ENCODE measurements at places on chromosomes 11 and 22. TPM values are rescaled to one million over a fixed set of nuclear protein-coding genes. Genes with fewer than 3 reads are reported as not detected.

Gene CDC42BPG
- total RNA-seq, result 23.5 TPM

Gene VPS51
- total RNA-seq, result 128 TPM

Gene AMPD3
- 20.8 TPM for total RNA-seq

Gene RAB36
- total RNA-seq, result 11.2 TPM

Gene HTR3B
- total RNA-seq, result not detected

Gene CCDC117
- total RNA-seq, result 29.2 TPM

Gene LRRC4C
- total RNA-seq, result 5.3 TPM

Gene ADAMTS15
- total RNA-seq, result 22.9 TPM

Gene LRRC10B
- 9.2 TPM for total RNA-seq

Gene CLMP
- total RNA-seq, result 22.9 TPM

Gene TMEM191B
- total RNA-seq, result not detected

DNA sequence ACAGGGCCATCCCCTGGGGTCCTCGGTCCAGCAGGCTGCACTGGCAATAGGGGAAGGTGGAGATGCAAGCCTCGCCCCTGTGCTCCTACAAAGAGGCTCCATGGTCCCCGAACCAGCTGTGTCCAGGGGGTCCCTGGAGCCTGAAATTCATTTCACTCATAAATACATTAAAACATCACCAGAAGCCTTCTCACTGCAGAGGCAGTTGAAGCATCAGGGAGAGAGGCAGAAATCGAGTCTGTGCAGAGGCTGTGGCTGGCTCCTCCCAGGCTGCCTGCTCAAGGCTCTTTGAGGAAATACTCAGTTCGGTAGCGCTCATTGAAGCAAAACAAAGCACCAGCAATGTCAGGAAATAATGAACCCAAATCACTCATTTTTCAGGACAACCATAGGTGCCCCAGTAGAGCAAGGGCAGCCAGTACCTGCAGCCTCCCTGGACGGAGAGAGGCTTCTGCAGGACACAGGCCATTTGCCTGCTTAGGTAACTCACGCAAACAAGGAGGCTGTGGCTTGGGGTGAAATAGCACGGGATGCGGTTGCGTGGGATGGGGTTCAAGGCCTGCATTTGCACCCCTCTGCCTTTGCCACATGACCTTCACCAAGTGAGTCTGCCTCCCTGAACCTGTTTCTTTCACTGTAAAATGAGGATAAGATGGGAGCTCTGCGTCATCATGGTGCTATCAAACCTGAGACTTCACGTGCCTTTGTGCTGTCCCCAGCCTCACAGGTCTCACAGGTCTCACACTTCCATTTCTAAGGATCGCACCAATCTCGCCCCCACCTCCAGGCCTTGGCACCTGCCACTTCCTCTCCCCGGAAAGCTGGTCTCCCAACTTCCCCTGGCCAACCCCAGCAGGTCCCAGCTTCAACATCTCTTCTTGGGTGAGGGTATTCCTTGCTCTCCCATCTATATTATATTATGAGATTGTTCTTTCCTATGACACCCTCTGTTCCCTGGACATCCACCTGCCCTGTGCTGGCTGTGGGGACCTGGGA, 84.3 kb upstream of the SHISAL1 start:
- no peaks in the 10 kb centered on the region for H3K27me3 ChIP-seq
- H3K4me1 ChIP-seq, result peaks cover 13% of the 10 kb centered on the region
- H3K27ac ChIP-seq, result no peak overlapping the region
- no peak for DNase-seq
- H3K4me3 ChIP-seq, result no peak overlapping the region

DNA sequence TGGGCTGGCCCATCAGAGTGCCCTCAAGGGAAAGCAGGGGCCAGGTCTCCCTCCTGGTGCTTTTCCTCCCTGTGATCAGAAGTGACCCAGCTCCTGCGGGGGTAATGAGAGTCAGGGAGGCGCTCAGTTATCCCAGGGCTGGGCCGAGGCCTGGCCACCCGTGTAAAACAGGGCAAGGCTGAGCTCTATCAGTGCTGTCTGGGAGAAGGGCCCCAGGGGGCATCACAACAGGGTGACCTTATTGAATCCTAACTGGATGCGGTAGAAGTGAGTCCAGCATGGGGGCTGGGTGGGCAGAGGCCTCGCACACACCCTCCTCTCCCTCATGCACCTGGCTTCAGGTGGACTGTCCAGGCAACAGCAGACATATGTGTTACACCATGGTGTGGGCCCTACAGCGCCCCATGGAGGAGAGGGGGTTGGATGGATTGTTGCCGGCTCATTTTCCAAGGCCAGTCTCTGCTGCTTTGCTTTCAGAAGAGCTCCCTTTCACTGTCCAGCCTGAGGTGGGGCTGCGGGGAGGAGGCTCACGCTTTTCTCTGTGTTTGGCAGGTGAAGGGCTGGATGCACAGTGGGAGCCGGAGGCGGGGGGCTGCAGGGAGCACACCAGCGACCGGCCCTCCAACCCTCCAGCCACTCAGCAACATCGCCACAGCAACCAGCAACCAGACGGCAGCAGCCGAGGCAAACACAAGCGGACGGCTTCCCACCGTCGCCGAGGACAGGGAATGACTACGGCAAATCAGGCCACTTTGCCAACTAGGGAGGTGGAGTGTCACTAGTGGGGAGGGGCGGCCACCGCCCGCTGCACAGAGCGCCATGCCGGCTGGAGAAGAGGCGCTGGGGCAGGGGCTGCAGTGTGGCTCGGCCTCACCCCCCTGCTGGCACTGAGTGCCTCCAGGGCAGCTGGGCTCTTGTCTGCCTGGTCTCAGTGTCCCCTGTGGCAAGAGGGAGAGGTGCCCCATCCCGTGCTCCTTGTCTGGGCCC, 24.7 kb downstream of the GNAZ start:
- DNase-seq, result no peak
- no peaks in the 10 kb centered on the region for H3K4me1 ChIP-seq

DNA sequence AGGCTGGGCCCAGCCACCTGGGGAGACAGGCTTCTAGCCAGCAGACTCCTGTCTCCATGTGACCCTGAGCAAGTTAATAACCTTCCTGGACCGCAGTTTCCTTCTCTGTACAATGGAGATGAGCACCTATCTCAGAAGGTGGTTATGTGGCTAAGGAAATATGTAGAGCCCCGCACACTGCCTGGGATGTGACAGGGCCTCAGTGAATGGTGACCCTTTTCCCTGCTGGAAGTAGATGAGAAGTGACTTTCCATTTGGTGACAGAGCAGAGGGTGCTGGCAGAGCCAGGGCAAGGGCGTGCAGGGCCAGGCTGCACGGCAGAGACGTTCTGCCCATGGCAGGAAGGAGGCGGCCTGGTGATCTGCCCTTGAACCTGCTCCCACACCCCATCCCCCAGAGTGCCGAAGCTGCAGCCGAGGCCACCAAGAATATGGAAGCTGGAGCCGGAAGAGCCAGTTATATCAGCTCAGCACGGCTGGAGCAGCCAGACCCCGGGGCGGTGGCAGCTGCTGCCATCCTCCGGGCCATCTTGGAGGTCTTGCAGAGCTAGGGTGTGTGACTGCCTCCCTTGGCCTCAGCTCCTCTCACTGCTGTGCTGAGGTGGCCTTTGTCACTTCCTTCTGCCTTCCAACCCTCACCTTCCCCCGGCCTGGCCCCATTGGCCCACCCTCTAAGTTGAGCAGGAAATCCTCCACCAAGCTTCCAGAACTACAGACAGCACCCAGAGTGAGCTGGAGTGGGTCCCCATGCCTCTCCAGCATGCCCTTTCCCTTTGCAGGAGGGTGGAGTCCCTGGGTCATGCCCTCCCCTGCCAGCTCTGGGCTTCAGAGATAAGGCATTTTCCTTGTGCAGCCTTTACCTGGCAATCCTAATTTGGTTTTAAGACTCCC, 13.2 kb downstream of the TKFC start:
- H3K4me3 ChIP-seq, result no peak overlapping the region
- peaks cover 14% of the 10 kb centered on the region for H3K36me3 ChIP-seq
- no peaks in the 10 kb centered on the region for H3K27me3 ChIP-seq
- DNase-seq, result no peak

DNA sequence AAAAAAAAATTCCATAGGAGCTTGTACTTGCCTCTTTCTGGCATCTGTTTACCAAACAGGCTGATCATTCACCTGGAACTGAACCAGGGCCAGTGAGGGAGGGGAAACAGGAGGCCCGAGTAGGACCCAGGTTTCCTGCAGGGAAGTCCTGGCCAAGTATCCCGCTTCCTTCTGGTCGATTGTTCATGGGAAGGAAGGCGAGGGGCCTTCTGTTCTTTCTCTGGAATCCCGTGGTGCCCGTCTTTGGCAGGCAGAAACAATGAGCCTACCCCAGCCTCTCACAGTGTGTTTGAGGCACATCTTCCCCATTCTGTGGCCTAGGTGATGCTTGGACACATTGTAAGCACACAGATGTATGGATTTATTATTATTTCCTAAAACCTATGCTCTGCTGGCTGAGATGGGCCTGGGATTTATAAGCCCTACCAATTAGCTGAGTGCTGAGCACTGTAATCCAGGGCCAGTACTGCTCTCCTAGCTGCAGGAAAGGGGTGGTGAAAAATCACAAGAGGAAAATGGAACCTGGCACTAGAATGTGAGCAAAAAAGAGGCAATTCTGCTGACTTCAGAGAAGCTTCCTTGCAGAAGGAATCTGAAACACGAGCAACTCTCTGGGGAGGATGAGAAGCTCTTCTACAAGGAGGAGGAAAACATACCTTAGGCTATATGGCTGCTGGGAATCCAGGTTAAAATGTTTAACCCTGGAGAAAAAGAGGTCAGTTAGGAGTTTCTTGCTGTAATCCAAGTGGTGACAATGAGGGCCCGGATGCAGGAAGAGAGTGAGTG, 53.5 kb downstream of the PRR5L start:
- no peaks in the 10 kb centered on the region for H3K4me1 ChIP-seq
- H3K27ac ChIP-seq, result no peak overlapping the region
- no peak for DNase-seq
- H3K36me3 ChIP-seq, result no peaks in the 10 kb centered on the region

GRCh38 chr22:20549232-20549841, 41.9 kb downstream of the MED15 start:
- no peak for DNase-seq
- no peaks in the 10 kb centered on the region for H3K27me3 ChIP-seq
- peak overlapping the region; percentile 71 for H3K27ac ChIP-seq
- H3K36me3 ChIP-seq, result peaks cover 23% of the 10 kb centered on the region
- H3K4me1 ChIP-seq, result peaks cover 42% of the 10 kb centered on the region
- H3K4me3 ChIP-seq, result no peak overlapping the region

DNA sequence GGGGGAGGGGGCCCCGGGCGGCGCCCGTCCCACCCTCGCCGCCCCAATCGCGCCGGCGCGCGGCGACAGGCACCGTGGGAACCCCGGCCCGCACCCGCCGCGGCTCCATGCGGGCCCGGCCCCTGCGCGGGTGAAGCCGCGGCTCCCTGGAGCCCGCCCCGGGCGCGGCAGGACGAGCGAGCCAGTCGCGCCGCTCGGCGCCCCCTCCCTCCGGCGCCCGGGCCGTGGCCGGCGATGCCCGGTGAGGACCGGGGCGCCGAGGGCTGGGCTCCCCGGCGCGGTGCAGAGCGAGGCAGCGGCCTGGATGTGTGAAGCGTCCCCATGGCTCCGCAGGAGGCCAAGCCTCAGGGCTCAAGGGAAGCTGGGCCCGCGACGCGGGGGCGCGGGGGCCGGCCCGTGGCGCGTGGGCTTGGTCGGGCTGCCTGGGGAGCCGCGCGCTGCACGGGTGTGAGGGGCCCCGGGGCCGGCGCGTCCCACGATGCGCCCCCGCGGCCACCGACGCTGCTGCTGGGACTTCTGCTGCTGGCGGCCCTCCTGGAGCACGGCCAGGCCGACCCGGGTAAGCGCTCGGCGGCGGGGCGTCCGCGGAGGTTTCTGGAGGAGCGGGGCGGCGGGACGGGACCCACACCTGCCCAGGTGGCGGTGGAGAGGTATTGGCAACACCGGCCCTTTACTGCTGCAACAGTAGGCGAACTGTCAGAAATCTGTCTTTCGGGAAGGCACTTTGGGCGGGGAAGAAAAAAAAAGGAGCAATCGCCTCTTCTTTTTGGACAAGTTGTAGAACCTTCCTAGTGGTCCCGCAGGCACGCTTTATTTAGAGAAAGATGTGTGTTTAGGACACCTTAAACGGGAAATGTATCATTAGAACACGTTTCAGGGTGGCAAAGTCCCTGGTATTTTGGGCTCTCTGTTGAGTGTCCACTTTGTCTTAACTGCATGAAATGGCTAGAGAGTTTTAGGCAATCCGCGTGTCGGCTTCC, 119.4 kb downstream of the HIPK3 start:
- no peak overlapping the region for H3K27ac ChIP-seq
- no peak overlapping the region for H3K4me3 ChIP-seq
- no peaks in the 10 kb centered on the region for H3K4me1 ChIP-seq
- peak; percentile 45 for DNase-seq
- H3K27me3 ChIP-seq, result peaks cover 5% of the 10 kb centered on the region

DNA sequence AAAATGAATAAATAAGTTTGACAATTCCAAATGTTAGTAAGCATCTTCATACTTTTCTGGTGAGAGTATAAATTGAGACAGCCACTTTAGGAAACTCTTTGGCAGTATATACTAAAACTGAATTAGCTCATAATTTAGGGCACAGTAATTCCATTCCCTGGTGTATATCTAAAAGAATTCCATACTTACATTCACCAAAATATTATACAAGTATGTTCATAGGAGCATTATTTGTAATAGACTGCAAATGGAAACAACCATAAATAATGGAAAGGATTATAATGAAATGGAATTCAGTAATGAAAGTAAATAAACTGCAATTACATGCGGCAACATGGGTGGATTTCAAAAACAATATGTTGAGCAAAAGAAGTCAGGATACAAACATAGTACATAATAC, 315.8 kb upstream of the LRRC4C start:
- H3K27me3 ChIP-seq, result no peaks in the 10 kb centered on the region
- no peak for DNase-seq
- no peaks in the 10 kb centered on the region for H3K36me3 ChIP-seq
- no peak overlapping the region for H3K4me3 ChIP-seq
- no peaks in the 10 kb centered on the region for H3K4me1 ChIP-seq

GRCh38 chr11:59669611-59670009, 773 bp upstream of the PATL1 start:
- DNase-seq, result peak; percentile 82
- H3K27ac ChIP-seq, result peak overlapping the region; percentile 96
- H3K4me1 ChIP-seq, result peaks cover 6% of the 10 kb centered on the region
- H3K4me3 ChIP-seq, result peak overlapping the region; percentile 67
- H3K27me3 ChIP-seq, result no peaks in the 10 kb centered on the region

DNA sequence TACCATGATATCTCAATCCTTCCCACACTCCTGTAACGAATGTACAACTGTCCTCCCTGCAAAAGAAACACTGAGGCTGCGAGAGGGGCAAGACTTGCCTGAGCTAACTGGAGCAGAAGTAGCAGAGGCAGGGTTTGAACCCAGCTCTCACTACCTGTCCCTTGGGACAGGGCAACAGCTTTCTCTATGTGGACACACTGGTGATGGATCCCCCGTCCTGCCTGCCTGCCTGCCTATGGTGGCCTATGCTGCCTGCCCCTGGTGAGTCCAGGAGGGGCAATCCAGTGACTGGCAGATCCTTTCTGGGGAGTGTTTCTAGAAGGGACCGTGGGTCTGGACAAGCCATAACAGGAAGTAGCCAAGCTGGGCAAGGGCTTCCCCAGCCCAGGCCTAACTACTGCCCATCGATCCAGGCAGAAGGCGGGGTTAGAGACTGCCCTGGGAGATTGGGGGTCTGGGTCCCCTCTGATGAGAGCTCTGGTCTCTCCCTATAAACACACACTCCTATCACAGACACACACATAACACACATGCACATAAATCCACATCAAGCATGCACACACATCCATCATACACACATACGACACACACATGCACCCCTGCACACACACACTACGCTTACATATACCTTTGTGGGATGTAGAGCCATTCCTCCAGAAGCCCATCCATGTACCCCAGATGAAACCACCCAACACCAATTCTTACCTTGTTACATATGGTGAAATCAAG, 1.1 kb upstream of the EMID1 start:
- no peaks in the 10 kb centered on the region for H3K36me3 ChIP-seq
- no peak overlapping the region for H3K4me3 ChIP-seq
- DNase-seq, result no peak
- peaks cover 60% of the 10 kb centered on the region for H3K4me1 ChIP-seq
- no peaks in the 10 kb centered on the region for H3K27me3 ChIP-seq

Measured in lung (tissue), 17 donors.